ENCODE measurements at places on chromosomes 3 and 15.
A peak's percentile ranks its signal among the peaks of the same experiment; 100 is the strongest.

DNA sequence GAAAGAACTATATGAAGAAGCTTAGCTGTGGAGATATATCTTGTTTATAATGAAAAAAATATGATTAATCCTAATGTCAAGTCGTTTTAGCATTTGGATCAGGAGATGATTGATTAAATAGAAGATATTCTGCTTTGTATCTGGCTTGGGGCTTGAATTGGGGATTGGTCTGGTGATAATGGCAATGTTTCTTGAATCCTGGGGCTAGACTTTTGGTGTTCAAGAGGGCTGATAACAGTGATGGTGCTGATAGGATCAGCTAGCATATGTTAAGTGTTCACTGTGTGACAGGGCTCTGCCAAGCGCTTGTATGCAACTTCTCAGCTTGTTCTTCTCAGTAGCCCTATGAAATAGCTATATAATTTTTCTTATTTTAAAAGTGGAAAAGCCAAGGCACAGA lies 20.2 kb downstream of the CNOT10 start:
- no peak for DNase-seq

- no peak for DNase-seq
Measured at GRCh38 chr3:177201700-177202397, 4.6 kb upstream of the TBL1XR1 start.

GRCh38 chr15:28273873-28274610 lies 47.9 kb downstream of the HERC2 start:
- DNase-seq = no peak

GRCh38 chr3:131142580-131142979 lies 115.9 kb downstream of the NEK11 start:
- no peak for DNase-seq

DNA sequence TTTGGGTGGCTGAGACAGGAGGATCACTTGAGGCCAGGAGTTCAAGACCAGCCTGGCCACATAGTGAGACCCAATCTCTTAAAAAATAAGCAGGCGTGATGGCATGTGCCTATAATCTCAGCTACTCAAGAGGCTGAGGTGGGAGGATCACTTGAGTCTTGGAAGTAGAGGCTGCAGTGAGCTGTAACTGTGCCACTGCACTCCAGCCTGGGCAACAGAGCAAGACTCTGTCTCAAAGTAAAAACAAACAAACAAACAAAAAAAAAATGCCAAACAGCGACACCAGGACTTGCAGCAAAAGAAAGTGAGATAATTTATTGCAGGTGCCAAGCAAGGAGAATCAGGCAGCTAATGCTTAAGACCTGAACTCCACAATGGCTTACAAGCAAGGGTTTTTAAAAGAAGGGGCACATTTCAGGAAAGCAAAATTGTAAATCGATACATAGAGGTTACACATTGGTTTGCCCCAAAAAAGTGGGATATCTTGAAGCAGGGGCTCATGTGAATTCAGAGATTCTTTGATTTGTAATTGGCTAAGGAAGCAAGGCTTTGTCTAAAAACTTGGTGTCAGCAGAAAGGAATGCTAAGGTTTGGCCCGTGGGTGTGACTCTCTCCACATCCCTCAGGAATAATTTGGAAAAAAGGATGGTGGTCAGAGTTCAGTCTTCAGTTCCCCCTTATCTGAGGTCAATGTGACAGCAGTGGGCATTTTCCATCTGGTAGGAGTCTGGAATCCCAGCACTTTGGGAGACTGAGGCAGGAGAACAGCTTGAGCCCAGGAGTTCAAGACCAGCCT lies 5.2 kb upstream of the MPI start:
- DNase-seq = no peak

DNA sequence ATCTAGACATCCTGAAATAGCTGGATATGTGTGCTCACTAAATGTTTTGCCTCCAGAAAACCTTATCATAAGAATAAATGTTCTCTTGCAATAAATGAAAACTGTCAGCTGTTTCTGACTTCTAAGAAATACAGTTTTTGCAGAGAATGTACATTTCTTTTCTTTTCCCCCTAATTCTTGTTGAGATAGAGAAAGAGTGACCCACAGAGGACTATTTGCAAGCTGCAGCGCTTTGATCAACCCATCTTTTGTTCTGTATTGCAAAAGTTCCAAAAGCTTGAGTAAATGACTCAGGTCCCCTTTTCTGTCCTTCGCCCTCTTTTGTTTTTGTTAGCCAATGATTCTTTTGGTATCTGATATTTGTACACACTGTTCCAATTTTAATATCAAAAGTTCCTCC lies 141.9 kb downstream of the BBX start:
- DNase-seq = no peak

DNA sequence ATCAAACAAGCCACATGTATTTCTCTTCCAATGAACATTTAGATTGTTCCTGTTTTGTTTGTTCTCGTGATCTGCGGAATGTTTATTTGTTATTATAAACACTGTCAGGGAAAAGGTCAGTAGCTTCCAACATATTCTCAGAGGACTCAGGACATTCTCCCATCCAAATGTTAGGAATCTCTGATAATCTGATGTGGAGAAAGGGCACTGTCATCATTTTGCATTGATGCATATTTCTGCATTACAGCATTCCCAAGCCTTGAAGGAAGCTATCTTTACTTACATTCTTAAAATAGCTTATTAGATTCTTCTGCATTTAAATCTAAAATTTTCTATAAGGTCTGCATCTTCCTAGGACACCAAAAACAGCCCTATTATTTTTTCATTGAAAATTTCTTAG lies 10.3 kb downstream of the MYO1E start:
- no peak for DNase-seq

- no peak for DNase-seq
Measured at GRCh38 chr15:101320501-101321052, 25.5 kb upstream of the SNRPA1 start.

GRCh38 chr3:5080779-5081550 lies 41.1 kb upstream of the ARL8B start:
- no peak for DNase-seq

- DNase-seq = peak; percentile 39
Measured at GRCh38 chr3:194130807-194131589, 5.0 kb upstream of the HES1 start.

- no peak for DNase-seq
Measured at GRCh38 chr15:62698646-62699045, 343.9 kb upstream of the TPM1 start.

DNA sequence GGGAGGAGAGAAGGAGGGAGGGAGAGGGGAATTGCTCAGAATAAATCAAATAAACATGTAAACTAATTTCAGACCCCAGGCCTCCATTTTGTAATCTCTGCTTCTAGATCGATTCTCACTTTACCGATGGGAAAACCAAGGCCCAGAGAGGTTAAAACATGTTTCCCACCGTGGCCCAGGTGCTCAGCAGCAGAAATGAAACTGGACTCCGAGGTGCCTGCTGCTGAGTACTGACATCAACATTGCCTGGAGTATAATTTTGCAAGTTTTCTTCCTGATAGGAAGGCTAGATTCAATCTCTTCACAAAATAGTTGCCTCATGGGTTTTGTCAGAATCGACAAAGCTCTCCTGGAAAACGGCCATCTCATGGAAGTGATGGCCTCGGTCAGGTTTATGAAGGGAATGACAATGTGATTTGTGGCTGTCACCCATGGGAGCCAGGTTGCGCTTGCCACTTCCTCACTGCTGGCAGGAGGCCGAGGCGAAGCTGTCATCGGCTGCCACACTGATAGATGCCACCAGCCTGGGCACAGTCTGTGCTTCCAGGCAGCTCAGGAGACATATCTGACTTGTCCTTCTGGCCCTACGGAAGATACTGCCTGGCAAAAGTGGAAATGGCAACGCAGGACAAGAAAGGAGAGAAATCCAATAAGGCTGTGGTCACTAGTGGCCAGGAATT lies 133.1 kb upstream of the LRRN1 start:
- no peak for DNase-seq

DNA sequence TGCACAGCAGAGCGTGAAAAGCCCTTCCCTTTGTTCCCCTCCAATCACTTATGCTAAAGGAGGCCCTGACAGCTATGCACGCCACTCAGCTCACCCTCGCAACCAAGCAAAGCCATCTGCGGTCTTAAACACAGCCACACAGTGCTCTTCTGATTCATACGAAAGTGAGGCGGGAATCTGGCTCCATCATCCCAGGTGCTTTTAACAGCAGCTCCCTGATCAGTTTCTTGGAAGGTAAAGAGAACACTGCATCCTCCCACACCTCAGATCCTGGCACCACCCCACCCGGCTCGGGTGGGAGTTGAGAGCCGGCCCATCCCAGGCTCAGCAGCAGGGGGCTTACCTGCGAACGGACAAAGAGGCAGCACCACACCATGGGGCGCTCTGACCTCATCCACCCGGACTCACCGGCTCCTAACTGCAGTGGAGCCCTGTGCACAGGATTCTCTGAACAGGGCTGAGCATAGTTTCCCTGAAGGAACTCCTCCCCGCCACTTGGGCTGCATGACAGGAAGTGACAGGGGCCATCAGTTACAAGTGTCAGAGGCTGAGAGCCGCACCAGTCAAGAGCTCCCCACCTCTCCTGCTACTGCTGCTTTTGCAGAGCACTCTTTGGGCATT lies 114.3 kb upstream of the ARHGEF3 start:
- no peak for DNase-seq

DNA sequence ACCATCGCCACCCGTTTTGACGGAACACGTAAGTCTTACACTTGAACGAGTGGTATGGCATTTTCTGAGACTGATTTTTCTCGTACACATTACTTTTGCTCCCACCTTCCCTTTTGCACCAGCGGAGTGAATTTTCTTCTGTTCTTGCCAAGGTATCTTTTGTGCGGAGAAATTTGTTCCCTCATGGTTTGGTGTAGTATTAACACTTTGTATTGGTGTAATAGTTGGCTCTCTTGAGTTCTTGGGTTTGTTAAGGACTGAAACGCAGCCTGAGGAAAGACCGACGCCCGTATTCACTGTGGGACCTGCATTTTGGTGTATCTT lies 420 bp downstream of the KCNH8 start:
- no peak for DNase-seq

DNA sequence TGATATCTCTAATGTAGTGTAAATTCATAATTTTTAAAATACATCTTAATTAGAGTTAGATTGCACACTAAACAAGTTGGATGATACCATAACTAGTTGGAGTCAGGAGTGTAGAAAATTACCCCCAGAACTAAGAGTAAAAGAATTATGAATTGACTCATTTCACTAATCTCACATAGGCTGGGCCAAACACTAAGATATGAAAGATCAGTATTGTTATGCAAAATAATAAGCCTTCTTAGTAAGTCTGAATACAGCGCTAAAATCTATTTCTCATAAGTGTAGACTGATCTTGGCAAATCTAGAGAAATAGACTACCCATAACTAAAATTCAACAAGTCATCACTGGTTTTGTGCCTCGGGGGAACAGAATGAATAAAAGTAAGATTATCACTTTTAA lies 979.0 kb downstream of the ROBO1 start:
- DNase-seq = no peak

GRCh38 chr3:136070953-136071949 lies 105.7 kb downstream of the PPP2R3A start:
- DNase-seq = peak; percentile 28

- DNase-seq = no peak
Measured at GRCh38 chr3:31634476-31634875, 101.8 kb downstream of the STT3B start.

DNA sequence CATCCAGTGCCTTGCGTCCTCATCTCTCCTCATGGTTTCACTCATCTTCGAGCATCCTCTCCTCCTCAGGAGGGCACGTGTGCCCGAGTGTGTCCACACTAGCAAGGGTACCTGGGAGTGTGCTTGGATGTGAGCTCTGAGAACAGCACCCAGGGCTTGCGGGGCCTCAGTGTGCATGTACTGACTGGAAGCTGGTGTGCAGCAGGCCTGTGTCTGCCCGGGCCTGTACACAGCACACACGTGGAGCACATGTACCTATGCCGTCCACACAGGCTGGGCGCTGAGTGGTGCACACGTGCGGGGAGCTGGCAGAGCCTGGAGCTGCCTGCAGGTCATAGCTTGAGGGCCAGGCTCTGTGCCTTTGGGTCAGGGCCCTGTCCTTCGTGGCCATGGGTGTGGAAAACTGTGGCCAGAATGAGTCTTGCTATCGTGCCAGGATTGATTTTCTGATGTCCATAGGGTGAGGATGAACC lies 34.9 kb downstream of the TSPAN3 start:
- DNase-seq = no peak

DNA sequence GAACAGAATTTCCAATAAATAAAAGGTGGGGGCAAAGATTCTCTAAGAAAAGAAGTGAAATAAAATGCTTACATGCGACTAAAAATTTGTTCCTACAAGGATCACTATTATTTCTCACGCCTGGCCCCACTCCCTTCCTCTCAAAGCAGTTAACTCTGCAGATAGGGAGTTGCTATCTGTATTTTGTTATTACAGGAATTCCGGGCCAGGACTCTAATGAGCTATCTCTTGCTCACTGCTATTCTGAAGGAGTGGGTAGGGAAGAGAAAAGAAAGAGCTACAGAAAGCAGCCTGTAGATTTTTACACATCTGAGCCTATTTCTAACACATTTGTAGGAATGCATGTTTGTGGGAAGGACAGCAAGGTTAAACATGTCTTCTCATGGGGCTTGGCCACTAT lies 140.4 kb downstream of the PCCB start:
- no peak for DNase-seq

GRCh38 chr3:131079086-131079485 lies 52.4 kb downstream of the NEK11 start:
- DNase-seq = no peak

Measured in NT2/D1 (cell line).